LNCaP clone FGC (cell line): ENCODE measurements at places on chromosomes 5 and 9.

- no peak for DNase-seq
These were observed 159.4 kb downstream of the KDM4C start for GRCh38 chr9:6917162-6917561.

DNA sequence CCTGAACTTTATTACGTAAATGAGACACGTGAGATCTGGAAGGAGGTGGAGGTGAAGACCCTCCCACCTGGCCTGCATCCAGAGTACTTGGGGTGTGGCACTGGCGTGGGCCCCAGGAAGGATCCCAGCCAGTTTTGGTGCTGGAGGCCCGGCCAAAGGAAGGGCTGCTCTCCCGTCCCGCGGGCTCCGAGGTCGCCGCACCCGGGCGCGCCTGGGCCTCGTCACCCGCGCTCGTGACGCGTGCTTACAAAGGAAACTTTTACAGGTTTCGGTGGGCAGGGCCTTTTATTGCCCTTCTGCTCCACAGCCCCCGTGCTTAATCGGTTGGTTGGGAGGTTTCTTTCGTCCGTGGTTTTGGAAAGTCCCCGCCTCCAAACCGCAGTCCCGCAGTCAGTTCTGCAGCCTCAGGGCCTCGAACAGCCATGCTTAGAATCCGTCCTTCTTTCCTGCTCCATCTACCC lies 29.2 kb downstream of the CDKN2A start:
- DNase-seq = no peak

- no peak for DNase-seq
These were observed 877 bp upstream of the CAMSAP1 start for GRCh38 chr9:135908093-135908753.

- DNase-seq = no peak
These were observed 45.5 kb downstream of the ELL2 start for GRCh38 chr5:95915999-95916686.

DNA sequence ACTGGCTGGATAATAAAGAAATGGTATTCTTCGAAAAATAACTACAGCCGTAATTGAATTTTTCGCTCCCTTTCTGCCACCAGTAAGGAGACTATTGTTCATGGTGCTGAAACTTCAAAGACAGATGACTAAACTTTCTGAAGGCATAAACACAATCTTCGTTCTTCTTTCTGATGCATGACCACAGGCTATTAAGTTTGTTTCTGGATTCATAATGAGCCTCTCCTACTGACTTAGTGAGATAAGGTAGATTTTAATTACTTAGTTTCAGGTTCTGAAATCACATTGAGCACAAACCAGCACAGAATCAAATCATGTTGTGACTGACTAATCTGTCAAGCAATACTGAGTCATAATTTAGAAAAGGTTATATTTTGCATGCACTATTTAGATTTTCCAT lies 441.8 kb upstream of the CCNG1 start:
- DNase-seq = no peak

- no peak for DNase-seq
These were observed 272.5 kb downstream of the GADD45G start for GRCh38 chr9:89877051-89878002.

- no peak for DNase-seq
These were observed 302.6 kb upstream of the TAS2R1 start for GRCh38 chr5:9932770-9933169.

- no peak for DNase-seq
These were observed 117.8 kb upstream of the SPIN1 start for GRCh38 chr9:88270413-88270812.

GRCh38 chr9:87505869-87506678 lies 8.4 kb downstream of the DAPK1 start:
- DNase-seq = no peak

DNA sequence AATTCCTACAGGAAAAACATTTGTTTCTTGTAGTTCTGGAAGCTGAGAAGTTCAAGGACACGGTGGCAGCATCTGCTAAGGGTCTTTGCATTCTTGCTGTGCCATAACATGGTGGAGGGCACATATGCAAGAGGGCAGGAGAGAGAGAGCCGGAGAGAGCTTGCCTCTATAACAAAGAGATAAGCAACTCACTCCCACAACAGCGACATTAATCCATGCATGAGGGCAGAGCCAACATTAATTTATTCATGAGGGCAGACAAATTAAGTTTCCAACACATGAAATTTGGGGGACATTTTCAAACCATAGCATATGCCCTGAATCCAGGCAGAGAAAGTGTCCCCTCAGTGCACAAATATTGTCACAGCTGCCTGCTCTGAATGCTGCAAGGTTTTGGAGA lies 4.4 kb upstream of the GTF3C5 start:
- no peak for DNase-seq

DNA sequence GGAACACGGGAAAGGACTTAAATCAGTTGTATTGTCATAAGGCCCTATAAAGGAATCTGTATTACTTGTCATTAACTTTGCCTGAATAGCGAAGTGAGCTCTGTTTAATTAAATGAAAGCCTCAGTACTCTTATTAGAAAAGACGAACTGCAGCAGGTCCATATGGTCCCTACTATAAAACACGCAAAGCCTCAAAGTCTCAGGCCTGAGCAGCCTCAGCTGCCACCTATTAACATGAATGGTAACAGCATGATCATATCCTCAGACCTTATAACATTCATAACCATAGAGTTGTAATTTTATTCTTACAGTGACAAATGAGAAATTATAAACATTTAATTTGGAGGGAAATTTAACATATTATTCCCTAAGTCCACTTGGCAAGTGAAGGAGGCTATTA lies 1113.7 kb upstream of the WWC1 start:
- DNase-seq = no peak

GRCh38 chr5:59768152-59769040 lies 125.1 kb downstream of the PDE4D start:
- DNase-seq = peak; percentile 81

- no peak for DNase-seq
These were observed 20.0 kb downstream of the MOCS2 start for GRCh38 chr5:53089481-53089991.

DNA sequence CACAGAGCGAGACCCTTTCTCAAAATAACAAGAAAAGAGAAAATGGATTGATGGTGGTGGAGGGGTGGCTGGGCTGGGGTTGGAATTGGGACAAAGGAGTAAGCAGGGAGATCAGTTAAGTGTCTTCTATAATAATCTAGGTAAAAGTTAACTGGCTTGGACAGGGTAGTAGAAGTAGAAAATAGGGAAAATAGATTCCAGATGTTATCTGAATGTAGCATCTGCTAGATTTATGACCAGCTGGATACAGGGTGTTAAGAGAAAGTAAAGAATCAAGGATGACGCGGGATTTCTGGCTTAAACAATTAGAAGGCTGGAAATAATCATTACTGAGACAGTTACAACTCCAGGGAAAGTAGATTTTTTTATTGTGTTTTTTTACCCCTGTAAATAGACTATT lies 13.0 kb downstream of the PPP6C start:
- DNase-seq = no peak

GRCh38 chr5:13566871-13567339 lies 377.6 kb downstream of the DNAH5 start:
- no peak for DNase-seq

DNA sequence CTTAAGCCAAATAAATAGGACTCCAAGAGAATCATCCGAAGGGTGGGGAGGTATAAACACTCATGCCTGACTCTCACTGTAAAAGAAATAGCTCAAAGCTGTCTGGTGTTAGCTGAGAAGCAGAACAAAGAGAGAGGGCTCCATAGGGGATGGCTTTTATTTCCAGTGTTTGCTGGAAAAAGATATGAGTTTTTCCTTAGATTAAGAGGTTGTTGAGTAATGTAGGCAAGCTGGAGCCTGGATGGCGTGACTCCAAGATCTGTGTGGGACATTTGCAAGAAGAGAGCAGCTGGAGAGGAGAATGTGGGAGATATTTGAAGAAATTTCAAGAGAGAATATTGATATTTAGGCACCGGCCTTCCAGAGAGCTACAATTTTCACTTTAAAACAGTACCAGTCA lies 793.7 kb upstream of the RGMB start:
- no peak for DNase-seq

DNA sequence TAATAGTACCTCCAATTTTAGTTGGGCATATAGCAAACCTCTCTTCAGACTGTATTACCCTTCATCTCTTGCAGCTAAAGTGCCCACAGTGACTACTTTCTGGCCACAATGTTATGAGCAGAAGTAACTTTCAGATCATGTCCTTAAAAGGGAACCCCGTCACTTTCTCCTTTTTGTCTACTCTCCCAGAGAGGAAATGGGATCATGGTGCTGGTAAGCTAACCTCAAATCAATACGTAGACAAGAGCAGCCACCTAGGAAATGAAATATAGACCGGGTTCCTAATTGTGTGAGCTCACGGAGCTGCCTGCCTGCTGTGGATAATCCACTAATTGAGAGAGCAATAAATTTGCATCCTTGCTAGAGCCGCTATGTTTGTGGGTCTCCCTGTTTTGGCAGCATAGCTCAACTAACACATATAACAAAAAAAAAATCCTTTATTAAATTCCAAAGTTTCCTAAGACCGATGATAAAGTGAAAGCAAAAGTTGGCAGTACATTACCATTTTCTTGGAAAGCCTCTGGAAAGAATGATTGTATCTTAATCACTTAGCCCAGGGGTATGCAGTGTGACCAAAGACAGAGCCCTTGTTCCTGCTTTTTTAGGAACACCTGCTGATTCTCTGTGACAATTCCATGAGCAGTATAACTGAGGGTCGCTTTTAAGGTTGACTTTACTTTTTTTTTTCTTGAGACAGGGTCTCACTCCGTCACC lies 5.6 kb upstream of the IL7R start:
- DNase-seq = no peak

DNA sequence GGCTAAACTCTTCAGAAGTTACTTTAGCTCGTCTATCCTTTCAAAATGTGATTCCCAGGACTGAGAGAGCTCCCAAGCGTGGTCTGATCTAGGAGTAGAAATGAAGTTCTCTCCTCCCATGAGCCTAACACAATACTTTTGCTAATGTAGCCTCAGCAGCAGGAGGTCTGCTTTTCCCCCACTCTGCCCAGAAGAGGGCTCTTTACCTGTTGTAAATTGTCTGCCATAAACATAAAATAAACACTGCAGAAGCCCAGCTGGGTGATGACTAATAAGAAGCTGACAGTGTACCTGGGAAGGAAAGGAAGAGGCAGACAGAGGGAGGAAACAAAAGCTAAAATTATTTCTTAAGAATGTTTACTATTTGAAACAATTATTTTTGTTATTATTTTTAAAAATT lies 15.4 kb downstream of the SLC36A3 start:
- peak; percentile 46 for DNase-seq

DNA sequence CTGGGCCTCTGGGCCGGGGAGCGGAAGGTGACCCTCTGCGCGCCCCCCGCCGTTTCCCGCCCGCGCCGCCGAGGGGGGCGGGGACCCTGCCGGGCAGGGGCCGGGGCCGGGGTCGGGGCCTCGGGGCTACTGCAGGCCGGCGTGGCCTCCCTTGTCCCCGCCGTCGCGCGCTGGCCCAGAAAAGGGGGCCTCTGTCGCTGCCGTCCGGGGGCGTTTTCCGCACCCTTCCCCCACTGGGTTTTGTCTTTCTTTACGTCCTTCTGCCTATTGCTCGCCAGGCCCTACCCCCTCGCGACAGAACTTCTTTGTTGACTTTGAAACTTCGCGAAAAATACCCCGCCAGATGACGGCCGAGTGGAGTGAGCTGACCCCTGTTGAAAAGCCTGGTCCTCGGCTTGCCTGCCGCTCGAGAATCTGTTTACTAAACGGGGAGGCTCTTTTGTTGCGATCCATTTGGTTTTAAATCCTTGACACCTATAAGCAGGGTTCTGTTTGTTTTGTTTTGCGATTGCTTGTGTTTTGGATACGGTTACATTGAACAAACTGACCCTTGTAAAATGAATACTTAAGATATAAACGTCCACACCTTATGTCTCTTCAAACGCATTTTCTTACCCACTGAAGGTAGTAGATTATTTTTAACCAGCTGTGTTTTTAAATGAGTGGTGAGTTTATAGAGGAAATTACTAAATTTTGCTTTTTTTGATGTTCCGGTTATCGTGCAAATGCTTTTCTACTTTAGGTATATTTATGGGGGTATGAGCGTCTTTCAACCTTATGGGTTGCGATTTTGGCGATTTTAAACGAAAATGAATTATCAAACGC lies 765 bp downstream of the MARCHF6 start:
- DNase-seq = no peak

DNA sequence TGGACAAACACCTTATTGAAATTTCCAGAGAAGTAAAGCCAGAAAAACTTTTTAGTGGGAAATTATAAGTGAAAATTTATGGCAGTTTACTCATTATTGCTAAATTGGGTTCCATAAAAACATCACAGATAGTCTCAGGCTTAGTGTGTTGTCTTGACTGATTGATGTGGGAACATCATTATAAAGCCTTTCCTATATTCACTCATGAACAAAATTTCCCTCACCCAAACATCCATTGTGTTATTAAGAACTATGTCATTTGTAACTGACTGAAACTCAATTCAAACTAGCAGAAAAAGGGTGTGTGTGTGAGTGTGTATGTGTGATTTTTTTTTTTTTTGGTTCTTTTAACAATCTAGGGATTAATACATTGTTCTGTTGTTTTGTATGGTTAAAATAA lies 143.7 kb upstream of the SEMA6A start:
- no peak for DNase-seq

- no peak for DNase-seq
These were observed 534 bp upstream of the SAPCD2 start for GRCh38 chr9:137070906-137071275.

- DNase-seq = no peak
These were observed 85.9 kb upstream of the LIFR start for GRCh38 chr5:38642189-38642911.

- no peak for DNase-seq
These were observed 811.0 kb downstream of the NR2F1-AS1 start for GRCh38 chr5:92769978-92770377.

DNA sequence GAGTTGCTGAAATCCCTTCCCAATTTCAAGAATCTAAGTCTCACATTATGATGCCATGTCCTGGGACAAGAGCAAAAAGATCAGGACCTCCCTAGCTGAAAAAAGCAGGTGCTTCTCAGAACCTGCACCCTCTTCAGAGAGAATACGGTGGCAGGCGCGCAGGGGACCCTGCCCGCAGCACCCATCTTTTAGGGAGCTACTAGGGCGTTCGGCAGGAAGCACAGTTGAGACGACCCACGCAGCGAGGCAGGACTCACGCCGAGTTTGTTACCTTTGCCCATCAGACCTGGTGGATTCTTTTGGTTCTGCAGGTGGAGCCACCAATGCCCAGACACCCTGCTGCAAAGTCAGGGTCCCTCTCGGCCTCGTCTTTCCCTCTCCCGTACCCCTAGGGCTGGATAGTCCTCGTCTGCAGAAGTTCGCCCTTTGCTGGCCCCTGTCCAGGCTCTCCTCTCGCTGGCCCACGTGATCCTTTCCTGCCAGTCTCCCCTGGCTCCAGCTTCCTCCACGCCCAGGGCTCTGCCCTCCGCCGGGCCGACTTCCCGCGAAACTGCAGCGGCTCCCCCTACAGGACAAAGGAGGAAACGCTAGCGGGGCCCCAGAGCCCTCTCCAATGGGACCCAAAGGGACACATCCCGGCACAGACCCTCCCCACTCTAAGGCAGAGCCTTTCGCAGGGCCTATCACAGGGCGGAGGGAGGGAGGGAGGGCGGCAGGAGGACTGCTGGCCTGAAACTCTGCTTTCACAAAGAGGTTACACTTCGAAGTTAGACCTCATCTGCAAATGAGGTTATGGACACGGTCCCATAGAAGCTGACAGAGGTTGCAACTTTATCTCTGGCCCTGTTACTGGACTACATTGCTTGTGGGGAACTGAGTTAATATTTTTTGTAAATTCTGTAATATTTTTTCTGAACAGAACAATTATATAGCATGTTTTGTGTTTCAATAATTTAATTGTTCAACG lies 28.8 kb downstream of the TMEM174 start:
- DNase-seq = peak; percentile 59
